Large intestine (tissue), 12 donors: ENCODE measurements at places on chromosomes 1 and 21. TPM values are rescaled to one million over a fixed set of nuclear protein-coding genes. Genes with fewer than 3 reads are reported as not detected.
A peak's percentile ranks its signal among the peaks of the same experiment; 100 is the strongest.

DNA sequence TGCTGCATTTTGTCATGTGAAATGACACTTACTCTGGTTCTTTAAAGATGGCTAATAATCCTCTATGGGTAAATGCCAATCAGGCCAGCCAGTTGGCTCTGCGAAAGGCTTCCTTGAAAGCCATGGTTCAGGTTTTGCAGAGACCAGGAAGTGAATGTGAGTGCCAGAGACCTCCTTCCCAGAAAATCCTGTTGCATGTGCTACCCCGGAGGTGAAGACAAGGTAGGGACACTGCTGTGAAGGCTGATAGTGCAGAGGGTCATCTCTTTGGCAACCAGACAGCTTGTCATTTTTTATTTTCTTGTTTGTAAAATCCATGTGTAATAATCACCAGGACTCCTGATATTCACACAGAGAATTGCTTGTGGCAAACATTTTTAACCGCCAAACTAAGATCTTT, 18.7 kb downstream of the LRRC8D start:
- DNase-seq: no peak

DNA sequence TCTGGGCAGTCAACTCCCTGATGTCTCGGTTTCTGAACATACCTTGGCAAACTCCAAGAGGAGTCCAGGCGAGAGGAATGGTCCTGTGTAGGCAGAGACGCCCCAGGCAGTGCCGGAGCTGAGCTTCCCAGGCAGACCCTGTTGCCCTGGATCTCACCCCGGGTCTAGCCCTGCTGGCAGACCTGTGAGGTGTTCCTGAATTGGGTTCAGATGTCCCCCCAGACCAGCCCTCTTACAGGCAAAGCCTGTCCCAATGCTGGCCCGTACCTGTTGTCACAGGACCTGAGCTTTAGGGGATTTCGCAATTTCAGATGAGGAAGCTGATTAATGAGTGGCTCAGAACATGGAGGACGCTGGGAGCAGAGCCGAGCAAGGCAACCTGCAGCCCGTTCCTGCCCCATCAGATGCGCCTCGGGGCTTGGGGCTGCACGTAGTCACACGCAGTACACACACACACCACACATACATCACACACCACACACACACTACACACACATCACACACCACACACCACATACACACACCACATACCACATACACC, 38.5 kb upstream of the PDE9A start:
- DNase-seq: peak; percentile 61

DNA sequence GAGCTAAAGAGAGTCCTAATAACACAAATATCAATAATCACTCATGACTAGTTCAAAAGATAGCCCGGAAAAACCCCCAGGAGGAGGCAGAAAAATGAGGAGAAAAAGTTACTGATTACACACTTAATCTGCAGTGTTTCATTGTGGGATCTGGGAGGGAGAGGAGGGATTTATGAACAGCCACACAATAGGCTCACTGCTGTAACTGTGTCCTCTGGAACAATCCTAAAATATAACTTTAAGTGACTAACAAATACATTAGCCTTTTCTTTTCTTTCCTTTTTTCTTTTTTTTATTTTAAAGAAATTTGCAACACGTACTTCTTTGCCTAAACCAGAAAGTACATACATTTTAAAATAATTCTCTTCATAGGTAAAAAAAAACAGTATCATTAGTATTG, 106.3 kb upstream of the LBR start:
- no peak for DNase-seq

DNA sequence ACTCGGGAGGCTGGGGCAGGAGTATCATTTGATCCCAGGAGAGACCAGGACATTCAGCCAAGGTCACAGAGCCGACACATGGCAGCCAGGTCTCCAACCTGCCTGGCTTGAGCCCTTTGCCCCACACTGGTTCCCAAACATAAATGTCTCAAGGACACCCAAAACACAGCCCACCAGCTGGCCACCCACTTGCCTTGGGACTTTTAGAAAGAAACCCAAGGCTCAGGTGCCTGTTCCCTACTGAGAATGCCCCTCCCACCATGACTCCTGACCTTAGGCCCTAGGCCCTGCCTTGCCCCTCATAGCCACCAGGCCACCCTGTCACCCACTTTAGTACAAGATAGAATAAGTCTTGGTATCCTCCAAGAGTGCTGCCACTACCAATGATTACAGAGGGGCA, 41.9 kb upstream of the LRP8 start:
- DNase-seq: no peak

LCE1F gene
- not detected for polyA plus RNA-seq

- no peak for DNase-seq
Observed at GRCh38 chr21:20949884-20950283, 48.3 kb upstream of the NCAM2 start.

DNA sequence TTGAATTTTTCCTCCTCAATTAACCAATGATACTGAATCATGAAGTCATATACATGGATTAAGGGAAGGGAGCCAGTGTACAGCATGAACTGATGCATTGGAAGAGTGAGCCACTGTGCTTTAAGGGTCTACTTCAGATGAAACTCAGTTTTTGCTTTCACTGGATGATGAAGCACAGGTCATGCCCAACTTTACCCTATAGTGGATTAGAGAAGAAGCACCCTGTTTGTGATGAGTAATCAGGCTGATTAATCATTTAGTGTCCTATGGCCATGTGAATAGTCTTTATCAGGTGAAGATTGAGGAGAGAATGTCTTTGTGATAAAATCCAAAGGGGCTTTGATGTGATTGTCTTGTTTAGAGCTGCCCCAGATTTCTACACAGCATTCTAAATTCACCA, 24.7 kb upstream of the LAMC1 start:
- DNase-seq: no peak

RRP15 gene
- 12.0 TPM for polyA plus RNA-seq

DNA sequence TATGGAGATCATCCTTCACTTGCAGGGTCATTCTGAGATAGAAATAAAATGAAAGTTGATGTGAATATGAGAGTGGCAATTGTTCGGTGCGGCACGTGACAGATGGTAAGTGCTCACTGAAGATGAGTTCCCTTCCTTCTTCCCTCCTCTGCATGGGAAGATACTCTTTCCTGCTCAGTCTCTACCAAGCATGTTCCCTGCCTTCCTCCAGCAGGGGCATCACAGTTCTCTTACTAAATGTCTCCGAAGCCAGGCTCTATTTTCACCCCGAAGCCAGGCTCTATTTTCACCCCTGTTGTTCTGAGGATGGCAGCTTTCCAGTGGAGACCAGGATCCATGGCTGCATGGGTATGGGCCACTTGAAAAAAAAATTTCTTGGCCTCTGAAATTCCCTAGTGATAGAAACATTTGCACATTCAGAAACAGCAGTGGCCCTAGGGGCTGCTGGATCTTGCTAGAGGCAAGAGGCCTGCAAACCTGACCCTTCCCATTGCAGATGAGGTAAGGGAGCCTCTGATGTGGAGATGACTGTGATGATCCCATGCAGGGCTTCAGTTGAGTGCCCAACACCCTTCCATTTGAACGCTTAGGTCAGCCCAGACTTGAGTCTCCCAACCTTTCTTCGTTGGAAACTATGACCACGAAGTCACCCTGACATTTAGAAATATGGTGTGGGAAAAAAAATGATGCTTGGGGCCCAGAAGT, 123.7 kb upstream of the HMGB4 start:
- DNase-seq: no peak
